ENCODE measurements at places on chromosomes 7 and 10.
A peak's percentile ranks its signal among the peaks of the same experiment; 100 is the strongest.

- DNase-seq, result no peak
Measured at GRCh38 chr10:71145352-71145945, 66.9 kb upstream of the UNC5B start.

DNA sequence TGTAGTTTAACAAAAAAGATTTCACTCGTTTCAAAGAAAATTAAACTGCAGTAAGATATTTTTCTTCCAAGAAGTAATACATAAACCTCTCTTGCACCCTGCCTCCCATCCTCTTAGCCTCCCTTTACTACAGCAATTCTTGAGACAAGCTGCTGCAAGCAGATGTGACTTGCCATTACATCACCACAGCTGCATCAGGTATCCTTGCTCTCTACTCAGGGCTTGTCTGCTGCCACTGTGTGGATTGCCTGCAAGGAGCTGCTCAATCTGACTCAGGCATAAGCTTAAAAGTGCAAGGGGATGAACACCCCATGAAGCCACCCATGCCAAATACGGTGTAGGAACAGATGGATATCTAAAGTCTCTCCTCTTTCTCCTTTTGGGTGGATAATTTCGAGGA is 609.9 kb downstream of the DNAJB9 start:
- no peak for DNase-seq

GRCh38 chr7:98598846-98599615 is 18.1 kb upstream of the NPTX2 start:
- DNase-seq, result no peak

- DNase-seq, result peak; percentile 4
Measured at GRCh38 chr10:60732807-60733516, 45.3 kb upstream of the CDK1 start.

DNA sequence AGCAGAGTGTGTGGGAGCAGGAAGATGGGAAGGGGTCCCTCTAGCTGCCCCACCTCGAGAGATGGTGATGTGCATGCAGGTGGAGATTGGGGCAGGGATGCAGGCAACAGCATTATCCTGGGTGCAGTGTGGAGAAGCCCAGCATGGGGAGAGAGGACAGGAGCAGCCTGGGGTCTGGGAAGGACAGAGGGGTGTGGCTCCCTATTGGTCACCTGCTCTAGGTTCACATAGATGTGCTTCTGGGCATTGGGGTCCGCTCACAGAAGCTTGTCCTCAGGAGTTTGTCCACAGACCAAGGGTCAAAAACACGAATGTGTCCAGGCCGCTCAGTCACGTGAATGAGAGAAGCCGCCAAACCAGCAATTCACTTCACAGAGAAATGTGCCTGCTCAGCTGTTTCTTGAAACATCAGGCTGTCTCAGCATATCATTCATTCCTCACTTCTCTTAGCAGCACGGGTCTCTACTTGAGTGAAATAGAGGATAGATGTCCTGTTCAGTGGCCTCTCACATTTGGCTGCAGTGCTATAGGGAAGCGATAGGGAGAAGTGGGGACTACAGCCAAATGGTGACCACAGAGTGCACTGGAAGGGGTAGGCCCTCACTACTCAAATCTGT is 11.5 kb upstream of the SLC29A3 start:
- no peak for DNase-seq

DNA sequence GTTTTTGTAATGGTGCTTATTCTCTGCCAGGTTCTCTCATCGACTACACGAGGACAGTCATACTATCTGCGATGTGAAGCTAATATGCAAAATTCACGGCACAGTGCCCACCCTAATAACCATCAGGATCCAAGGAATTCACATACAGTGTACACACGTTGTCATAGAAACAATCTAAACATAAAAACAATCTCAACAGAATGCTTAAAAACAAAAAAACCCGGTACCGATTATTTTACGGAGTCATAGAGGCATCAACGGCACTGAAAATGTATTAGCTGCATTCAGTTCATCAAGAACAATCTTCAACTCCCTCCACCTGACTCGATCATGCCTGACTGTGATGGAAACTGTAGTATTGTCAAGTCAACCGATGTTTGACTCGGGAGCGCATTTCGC is 628 bp downstream of the MRPS33 start:
- no peak for DNase-seq

- DNase-seq, result peak; percentile 27
Measured at GRCh38 chr10:95513941-95514392, 47.2 kb downstream of the SORBS1 start.

- peak; percentile 59 for DNase-seq
Measured at GRCh38 chr10:24900888-24901685, 51.3 kb downstream of the PRTFDC1 start.

DNA sequence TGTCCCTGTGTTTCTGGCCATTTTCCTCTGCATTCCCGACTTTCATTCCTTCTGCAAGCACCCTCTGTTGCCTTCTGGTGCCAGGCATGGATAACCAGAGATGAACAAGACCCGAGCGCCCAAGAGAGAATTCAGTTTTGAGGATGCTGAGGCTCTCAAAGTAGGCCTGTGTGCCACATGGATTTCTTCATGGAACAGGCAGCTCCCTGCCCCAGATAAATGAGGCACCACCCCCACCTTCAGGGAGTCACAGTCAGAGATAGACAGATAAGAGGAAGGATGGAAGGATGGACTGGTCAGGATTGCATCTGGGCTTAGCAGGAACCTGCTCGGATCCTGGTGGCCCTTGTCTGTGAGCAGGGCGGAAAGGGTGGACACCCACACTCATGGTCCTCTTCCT is 49.4 kb downstream of the ADCYAP1R1 start:
- DNase-seq, result no peak

DNA sequence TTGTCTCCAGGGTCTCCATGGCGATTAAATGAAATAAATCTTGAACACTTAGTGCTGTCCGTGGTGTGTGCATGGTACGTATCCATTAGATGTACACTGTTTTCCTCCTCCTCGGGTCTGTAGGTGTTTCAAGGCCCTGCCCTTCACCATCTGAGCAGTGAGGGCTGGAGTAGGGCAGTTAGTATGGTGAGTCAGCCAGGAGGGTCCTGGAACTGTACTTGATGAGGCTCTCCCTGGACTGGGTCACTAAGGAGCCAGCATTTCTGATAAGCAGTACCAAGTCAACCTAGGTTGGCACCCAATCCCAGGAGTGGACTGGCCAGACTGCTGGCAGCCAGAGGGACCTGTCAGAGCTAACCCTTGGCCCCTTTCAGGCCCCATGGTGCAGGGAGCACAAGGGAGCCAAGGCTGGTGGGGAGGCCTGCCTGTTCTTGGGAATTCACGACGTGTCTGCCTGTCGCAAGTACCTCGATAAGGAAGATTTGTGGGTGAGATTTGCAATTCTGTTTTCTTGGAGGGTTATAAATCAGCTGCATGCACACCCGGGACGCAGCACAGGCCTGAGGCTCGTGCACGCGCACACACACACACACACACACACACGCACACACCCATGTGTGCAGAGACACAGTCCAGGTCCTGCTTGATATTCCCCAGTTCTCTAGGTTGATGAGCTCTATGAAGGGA is 114.2 kb downstream of the ZMIZ1 start:
- DNase-seq, result peak; percentile 57

- no peak for DNase-seq
Measured at GRCh38 chr7:113320419-113320818, 202.1 kb upstream of the SMIM30 start.

- DNase-seq, result no peak
Measured at GRCh38 chr7:73809467-73809951, 21.3 kb upstream of the CLDN4 start.

DNA sequence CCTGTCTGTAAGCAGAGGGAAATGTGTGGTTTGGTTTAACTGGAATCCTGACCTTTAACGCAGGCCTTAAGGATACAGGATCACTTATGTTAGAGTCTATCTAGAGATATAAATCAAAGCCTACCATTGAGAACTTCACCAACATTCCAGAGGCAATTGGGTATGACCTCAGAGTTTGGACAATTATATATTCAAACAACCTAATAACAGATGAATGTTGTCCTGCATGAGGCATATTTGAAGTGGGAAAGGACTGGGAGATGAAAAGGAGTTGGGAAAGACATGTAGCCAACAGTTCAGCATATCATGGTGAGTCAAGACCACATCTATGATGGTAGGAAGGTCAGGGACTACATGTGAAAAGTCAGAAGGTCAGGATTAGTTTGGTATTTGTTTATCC is 274.2 kb downstream of the DOCK4 start:
- DNase-seq, result no peak

DNA sequence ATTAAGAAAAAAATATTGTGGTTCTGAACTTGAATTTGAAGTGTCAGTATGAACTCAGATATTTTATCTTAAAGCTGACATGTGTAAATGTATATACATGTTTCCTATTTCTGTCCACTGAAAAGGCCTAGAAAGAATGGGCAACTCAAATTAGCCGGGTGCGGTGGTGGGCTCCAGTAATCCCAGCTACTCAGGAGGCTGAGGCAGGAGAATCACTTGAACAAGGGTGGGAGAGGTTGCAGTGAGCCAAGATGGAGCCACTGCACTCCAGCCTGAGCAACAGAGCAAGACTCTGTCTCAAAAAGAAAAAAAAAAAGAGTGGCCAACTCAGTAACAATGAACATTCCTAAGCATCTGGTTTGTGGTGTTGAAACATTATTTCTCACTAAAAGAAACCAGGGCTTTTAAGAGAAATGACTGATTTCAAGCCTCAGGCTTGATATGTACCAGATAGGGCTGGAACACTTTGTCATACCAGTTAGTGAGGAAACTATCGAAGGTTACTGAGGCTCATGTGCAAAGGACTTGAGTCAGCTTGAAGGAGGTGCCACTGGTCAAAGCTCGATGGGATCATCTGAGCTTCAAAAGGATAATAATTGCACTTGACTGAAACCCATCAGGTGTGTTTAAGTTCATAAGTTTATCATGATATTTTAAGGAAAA is 40.5 kb downstream of the AOAH start:
- DNase-seq, result peak; percentile 68

DNA sequence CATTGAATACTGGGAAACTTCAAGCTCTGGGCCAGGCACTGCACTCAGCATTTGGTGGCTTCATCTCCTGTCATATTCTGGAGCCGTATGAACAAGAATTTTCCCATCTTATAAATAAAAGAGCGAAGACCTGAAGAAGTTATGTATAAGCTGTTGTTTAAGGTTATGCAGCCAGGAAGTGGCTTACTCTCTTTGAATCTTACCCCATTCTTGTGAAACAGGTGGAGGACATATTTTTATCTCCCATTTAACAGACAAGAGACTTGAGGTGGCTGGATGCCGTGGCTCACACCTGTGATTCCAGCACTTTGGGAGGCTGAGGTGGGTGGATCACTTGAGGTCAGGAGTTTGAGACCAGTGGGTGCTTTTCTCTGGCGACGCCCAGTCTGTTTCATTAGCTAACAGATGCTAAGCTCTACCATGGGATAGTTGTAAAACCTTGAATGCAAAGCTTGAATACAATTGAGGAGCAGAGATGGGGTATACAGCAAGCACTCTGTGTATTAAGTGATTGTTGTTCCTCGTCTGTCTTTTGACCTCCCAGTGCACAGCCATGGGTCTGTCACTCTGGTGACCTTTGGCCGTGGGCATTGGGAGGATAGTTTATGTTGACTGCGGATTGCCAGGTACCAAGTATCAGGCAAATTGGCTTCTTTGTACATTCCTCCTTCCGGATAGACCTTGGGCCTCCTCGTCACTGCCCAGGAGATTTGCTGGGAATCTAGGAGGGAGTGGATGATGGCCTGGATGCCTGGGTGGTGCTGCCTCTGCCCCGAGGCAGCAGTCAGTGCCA is 85.8 kb downstream of the GRK5 start:
- no peak for DNase-seq

DNA sequence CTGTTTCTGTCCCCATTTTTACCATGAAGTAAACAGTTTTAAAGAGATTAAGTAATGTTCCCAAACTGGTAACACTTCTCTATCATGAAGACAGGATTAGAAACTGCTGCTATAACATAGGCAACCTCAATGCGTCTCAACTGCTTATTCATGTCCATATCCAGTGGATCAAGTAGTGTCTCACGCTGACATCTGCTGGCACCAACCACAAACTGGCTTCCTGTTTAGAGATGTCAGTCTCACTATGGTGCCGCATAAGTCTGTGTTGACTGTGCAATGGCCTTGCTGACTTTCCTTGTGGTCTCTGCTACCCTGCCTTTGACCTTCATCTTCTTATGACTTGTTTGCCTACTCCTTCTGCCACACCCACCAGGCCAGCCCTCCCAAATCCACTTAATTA is 369.6 kb upstream of the DPP6 start:
- DNase-seq, result no peak

DNA sequence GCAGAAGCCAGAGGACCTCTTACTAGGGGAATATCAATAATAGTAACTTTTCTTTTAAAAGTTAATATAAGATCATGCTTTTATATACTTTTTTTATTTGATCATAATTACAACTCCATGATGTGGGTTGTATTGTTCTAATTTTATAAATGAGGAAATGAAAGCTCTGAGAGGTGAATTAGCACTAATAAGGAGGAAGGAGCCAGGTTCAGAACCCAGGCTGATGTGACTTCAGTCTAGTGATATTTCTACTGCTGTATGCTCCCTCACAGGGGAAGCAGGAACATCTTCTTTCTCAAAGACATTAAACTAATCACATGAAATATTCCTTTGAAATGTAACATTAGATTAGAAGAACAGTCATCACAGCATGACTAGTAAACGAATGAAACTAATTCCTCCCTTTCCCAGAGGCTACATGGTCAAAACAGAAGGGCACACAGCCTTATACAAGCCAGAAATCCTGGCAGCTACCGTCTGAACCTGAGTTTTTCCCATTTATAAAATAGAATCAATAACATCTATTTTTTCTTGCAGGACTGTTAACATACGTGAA is 81.4 kb upstream of the GJD4 start:
- DNase-seq, result no peak

DNA sequence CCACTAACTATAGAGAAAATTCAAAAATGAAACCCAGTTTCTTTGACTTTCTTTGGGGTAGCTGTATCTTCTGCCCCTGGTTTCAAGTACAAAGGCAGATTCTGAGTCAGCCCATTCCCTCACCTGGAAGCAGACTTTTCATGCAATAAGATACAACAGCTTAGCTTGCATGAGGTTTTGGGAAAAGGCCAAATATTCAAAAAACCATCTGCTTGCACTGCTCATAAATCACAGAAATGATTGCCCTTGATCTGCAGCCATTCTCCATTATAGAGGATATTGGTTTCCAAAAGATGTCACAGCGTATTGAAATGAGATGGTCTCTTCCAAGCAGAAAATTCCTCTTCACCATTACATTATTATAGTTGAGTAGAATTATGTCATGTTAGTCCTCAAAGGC is 354.0 kb downstream of the PHF14 start:
- DNase-seq, result no peak

- no peak for DNase-seq
Measured at GRCh38 chr7:31006857-31007256, 43.1 kb downstream of the GHRHR start.

- DNase-seq, result no peak
Measured at GRCh38 chr10:64574371-64574770, 1053.2 kb downstream of the REEP3 start.

GRCh38 chr7:134022286-134022911 is 104.7 kb upstream of the LRGUK start:
- peak; percentile 21 for DNase-seq
